ENCODE measurements at places on chromosomes 6 and 20.

- DNase-seq, result no peak
Observed at GRCh38 chr6:44650495-44650894, 263.0 kb downstream of the CDC5L start.

DNA sequence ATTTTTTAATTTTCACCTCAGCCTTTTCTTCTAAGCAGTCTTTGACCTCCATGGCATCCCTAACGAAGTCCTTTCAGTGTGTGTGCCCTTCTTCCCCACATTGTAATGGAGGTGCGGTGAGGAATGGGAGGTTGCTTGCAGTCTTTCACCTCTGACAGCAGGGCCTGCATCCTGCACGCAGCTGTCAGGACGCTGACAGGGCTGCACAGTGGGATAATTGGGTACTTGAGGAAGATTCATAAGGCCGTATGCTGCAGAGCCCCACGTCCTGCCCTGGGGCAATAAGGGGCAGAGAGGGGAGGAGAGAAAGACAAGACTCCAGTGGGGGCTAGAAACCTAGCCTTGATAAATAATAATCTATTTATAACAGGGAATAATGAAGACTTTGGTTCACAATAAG is 184.7 kb downstream of the SAMD5 start:
- no peak for DNase-seq

DNA sequence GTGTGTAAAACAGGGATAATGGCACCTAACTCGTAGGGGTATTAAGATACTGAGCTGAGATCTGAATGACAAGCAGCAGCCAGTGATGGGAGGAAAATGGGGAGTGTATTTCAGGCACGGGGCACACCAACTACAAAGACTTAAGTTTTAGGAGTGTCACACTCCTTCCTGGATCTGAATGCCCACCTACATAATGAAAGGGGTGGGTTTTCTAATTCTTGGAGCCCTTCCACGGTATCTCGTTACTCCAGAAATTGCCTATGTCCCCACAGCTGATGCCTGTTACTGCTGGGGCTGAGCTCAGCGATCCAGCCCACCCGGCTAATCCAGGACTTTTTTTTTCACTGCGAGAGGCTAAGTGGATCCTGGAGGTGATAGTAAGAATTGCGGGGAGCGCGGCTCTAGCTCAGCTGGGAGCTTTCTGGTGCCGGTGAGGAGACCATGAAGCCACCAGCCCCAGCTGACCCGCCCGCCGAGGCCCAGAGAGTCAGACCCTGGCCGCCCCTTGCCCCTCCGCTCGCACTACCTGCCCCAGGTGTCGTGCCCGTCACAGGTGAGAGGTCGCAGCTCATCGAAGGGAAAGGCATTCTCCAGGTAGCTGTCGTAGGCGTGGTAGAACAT is 727 bp downstream of the EDEM2 start:
- no peak for DNase-seq

- DNase-seq, result no peak
Observed at GRCh38 chr6:117739869-117740268, 64.6 kb downstream of the NUS1 start.

- DNase-seq, result no peak
Observed at GRCh38 chr20:63687419-63688178, 8.9 kb upstream of the TNFRSF6B start.

DNA sequence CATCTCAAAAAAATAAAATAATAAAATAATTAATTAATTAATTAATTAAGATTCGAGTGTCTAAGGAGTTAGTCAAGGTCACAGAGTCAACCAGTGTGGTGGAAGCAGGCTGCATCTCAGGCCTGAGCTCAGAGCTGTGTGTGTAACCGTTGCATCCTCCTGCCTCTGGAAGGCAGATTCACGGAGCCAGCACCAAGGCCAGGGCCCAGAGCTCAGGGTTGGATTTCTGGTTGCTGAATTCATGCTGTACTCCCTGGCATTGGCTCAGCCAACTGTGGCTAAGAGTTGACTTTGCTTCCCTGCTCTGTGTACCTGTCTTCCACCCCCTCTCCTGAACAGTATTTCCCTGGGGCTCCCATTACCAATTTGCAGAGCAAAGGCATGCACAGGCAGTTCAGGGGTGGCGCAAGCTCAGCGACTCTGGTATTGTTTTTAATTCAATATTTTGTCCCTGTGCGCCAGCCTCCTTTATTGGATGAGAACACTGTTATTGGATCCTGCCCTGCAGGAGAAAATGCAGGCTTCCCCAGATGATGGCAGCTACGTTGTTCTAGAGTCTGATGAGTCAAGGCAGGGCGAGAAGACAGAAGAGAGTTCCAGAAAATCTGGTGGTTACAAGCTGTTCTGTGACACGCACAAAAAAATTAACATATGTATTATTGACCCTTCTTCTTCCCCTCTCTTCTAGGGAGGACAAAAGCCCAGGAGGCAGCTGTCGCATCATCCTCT is 12.3 kb upstream of the CTNNBL1 start:
- DNase-seq, result no peak

- DNase-seq, result no peak
Observed at GRCh38 chr20:22629927-22630326, 45.6 kb upstream of the FOXA2 start.

DNA sequence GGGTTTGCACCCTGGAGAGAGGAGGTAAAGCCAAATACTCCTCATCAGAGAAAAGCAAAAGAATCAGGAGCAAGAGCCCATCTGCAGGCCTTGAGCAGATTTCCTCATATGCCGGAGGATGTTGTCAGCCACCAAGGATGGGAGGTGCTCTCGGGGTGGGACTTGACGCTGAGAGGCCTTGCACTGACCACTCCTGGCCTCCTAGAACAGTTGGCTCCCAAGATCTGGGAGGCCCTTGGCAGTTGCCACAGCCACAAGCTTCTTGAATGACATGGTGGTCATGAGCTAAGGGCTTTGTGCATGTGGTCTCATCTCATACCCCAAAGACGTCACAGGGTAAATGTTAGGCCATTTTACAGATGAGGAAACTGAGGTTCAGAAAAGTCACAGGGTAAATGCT is 75.2 kb upstream of the PMEPA1 start:
- DNase-seq, result no peak

- no peak for DNase-seq
Observed at GRCh38 chr20:3326779-3327521, 80.5 kb downstream of the DNAAF9 start.

- no peak for DNase-seq
Observed at GRCh38 chr20:62303340-62304226, 786 bp downstream of the ADRM1 start.

DNA sequence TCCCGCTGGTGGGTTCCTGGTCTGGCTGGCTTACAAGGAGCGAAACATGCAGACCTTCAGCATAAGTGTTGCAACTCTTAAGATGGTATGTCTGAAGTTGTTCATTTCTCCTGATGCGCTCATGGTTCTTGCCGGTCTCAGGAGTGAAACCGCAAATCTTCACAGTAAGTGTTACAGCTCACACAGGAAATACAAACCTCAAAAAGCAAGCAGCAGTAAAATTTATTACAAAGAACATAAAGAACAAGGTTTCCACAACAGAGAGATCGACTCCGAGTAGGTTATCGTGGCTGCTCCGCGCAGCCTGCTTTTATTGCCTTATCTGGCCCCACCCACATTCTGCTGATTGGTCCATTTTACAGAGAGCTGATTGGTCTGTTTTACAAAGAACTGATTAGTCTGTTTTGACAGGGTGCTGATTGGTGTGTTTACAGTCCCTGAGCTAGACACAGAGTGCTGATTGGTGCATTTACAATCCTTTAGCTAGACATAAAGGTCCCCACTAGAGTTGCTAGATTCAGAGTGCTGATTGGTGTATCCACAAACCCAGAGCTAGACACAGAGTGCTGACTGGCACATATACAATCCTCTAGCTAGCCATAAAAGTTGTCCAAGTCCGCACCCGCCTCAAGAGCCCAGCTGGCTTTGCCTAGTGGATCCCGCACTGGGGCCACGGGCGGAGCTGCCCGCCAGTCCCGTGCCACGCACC is 39.2 kb downstream of the TRIM27 start:
- no peak for DNase-seq

DNA sequence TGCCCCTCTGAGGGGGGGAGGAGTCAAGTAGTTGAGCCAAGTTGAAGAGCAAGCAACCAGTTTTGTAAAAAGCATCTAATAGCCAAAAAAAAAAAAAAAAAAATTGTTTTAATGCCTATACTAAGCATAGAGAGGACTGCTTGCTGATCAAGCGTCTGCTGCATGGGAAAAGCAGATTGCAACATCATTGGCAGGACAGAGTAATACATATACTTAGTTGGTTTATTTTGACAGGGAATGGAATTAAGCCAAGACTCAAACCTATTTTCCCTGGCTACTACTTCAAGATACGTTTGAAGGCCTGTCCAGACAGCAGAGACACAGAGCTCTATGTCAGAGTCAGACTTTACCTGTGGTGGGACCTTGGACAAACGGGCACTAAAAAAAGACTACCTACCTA is 120.5 kb downstream of the RTN4IP1 start:
- no peak for DNase-seq

GRCh38 chr20:58655328-58656107 is 4.4 kb downstream of the STX16 start:
- DNase-seq, result no peak

DNA sequence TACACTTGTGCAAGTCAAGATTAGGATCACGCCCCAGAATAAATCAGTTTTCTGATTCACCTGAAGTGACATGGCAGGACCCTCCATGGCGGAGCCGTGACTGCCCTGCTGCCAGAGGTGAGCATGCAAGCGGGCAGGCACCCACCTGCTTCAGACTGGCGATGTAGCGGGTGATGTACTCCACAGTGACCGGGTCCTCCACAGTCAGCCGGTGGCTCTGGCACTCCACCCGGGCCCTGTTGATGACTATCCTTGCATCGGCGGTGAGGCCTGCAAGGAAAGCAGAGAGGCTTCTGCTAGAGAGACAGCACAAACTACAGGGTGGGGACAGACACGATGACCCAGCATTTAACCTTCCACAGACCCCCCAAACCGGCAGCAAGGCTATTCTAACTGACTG is 3.6 kb downstream of the PSMA7 start:
- no peak for DNase-seq

- DNase-seq, result no peak
Observed at GRCh38 chr6:15259766-15260098, 13.9 kb downstream of the JARID2 start.
